ENCODE measurements at places on chromosomes 5 and 9.

GRCh38 chr9:84001621-84002020, 21.0 kb downstream of the RMI1 start:
- no peak for DNase-seq

DNA sequence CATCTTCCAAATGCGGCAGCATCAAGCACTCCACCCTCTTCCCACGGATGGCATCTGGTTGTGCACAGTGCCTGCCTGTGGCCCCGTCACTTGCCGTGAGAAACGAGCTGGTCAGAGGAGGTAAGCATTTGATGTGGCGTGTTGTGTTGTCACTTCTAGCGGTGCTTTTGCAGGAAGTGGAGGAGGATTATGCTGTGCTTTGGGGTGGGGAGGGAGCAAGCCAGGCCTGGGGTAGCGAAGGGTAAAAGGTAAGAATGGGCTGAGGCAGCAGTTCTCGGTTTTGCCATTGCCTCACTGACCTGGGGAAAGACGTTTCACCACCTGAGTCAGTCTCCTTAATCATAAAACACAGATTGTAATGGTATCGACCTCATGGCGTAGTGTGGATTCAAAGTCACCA, 2.3 kb upstream of the POMT1 start:
- DNase-seq, result no peak

GRCh38 chr9:135502873-135503321, 2.4 kb downstream of the MRPS2 start:
- no peak for DNase-seq

- DNase-seq, result no peak
Observed at GRCh38 chr5:116695681-116696080, 121.1 kb upstream of the SEMA6A start.

DNA sequence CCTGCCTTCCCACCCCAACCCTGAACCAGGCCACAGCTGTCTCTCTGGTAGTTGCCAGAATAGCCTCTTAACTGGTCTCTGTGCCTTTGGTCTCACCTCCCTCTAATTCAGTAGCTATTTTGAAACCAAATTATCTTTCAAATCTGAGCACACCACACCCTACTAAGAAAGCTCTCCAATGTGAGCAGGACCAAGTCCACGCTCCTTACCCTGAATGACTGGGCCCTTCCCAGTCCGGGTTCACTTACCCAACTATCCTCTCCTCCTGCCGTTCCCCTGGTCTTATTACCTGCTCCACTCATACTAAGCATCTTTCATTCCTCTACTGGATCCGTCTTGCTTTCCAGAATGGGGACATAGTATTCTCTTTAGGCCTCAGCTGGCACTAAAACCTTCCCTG, 16.8 kb downstream of the ANKH start:
- DNase-seq, result no peak

- DNase-seq, result no peak
Observed at GRCh38 chr5:131751506-131751905, 45.3 kb downstream of the FNIP1 start.

GRCh38 chr5:109411627-109412026, 1.9 kb upstream of the PJA2 start:
- DNase-seq, result peak; percentile 81

DNA sequence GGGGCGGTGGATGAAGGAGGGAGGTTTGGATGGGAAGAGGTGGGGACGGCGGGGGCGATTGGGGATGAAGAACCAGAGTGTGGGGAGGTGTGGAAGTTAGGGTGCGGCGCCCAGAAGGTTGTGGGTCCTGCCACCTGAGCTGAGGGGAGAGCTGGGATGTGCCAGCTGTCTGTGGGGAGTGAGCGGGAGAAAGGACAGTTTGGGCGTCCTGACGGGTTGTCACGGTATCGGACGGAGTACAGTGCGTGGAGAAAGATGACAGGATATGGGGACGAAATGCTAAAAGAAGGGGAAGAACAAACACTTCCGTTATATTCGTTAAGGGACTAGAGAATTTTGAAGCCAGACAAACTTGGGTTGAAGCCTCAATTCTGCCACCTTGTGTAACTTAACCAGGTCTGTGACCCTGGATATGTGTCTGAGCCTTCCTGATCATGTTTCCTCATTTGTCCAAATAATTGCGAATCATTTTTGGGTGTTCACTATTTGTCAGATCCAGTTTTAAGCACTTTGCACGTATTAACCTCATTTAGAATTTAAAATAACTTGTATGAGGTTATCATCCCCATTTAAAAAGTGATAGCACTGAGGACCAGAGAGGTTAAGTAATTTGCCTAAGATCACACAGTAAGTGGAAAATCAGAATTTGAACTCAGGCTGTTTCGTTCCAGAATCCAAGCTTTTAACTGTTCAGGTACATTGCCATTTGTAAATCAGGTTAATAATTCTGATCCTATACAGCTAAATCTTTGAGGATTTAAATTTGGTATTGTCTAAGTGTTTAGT, 689 bp downstream of the CNTRL start:
- DNase-seq, result no peak

DNA sequence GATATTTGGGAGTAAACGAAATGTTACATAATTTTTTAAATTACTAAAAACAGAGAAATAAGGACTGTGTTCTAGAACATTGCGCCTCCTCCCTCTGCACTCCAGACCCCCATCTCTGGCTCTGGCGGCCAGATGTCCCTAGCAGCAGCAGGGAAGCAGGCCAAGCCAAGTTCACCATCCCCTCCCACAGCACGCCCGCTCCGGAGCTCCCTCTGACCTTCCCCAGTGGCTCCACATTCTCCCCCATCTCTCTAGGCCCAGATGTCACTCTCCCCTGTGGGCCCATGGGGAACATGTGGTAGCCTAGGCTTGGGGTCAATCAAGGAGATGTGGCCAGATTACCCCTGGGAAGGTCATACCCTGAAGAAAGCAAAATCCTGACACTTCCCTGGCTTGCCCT, 6.3 kb upstream of the WNK2 start:
- DNase-seq, result no peak

DNA sequence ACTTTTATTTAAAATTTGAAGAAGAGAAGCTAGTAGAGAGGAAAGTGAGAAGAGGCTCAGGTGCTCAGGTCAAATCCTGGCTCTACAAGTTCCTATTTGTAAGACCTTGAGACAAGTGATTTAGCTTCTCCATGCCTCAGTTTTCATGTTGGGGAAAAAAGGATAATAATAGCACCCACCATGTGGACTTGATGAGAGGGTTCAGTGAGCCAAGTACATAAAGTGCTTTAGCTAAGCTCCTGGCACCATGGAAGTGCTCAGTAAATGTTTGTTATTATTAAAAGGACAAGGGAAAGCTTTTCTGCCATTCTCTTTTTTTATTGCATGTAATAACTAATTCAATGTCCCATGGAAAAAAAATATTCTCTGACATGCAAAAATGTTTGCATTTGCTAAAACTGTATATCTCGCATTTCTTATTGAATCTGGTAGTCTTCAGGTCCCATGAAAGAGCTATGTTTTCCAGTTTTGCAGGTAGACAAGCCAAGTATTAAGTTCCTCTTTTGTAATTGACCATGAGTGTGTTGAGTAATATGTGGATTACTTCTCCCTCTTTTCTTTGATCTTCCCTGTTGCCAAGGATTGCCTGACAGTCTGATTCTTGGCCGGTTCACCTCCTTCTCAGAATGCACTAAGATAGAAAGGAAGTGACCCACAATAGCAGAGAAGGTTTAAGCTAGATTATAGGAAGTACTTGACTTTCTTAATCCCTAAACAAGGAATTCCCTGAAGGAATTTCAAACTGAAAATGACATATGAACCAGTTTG, 45.6 kb upstream of the TRIM32 start:
- no peak for DNase-seq

DNA sequence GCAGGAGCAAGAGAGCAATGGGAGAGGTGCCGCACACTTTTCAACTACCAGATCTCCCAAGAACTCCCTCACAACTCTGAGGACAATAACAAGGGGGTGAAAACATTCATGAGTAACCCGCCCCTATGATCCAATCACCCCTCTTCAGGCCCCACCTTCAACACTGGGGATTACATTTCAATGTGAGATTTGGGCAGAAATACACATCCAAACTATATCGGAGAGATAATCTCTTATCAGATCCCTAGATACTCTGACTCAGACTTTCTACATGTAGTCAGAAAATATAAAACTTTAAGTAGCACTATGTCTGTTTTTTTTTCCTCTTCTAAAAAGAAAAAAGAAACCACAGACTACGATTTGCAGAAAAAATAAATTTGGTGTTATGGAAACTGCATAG, 1595.9 kb upstream of the NUDT12 start:
- no peak for DNase-seq

- no peak for DNase-seq
Observed at GRCh38 chr5:83149671-83150070, 72.3 kb downstream of the XRCC4 start.

- no peak for DNase-seq
Observed at GRCh38 chr5:1375871-1376810, 31.2 kb upstream of the CLPTM1L start.

DNA sequence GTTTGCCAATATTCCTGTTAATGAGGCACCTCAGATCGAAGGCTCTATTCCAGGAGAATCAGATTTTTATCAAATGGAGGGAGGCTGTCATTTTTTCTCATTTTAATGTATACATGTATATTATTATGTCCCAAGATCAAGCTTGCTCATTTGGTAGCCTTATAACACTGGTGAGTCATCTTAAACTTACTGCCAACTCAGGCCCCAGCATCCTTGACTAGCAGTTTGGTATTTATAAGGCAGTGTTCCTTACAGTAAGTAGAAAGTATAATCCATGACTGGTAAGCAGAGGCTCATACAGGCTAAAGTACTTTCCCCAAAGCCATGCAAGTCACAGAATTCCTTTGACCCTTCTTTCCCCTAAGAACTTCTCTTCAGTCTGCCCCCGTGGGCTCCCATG, 90.7 kb upstream of the NR3C1 start:
- peak; percentile 65 for DNase-seq

DNA sequence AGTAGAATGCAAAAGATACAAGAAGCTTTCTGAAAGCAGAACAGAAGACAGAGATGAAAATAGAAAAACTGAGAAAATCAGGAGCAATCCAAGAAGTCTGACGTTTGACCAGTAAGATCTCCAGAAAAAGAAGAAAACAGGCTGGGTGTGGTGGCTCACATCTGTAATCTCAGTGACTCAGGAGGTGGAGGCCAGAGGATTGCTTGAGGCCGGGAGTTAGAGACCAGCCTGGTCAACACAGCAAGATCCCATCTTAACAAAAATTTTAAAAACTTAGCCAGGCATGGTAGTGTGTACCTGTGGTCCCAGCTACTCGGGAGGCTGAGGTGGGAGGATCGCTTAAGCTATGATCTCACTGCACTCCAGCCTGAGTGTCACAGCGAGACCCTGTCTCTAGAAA, 15.9 kb downstream of the RETREG1 start:
- no peak for DNase-seq

DNA sequence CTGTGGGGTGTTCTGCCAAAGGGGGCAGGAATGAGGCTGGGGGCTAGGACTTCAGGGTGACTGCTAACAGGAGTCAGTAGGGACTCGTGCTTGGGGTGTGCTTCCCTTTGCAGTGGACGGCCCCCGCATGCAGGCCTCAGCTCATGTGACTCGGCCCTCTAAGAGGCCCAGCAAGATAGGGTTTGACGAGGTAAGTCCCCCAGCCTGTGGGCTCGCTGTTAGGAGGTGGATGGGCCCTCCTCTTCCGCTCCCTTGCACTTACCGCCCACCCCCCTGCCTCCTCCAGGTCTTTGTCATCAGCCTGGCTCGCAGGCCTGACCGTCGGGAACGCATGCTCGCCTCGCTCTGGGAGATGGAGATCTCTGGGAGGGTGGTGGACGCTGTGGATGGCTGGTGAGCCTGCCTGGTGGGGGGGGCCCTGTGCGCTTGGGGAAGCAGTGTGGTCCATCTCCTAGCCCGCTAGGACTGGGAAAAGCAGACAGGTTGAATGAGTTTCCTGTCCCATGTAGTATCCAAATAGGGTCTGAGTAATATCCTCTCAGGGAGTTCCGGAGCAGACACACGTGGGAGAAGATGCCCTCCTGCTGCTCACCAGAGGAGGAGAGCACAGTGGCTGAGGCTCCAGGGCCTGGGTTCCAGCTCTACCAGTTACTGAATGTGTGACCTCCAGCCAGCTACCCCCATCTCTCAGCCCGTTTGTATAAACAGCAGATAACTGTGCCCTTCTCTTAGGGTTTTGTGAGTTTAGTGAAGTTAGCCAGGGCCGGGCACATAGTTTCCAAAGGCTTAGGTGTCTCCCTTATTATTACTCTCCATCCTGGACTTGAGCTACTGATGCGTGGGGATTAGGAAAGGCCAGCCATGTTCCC, 8.2 kb downstream of the CERCAM start:
- no peak for DNase-seq

DNA sequence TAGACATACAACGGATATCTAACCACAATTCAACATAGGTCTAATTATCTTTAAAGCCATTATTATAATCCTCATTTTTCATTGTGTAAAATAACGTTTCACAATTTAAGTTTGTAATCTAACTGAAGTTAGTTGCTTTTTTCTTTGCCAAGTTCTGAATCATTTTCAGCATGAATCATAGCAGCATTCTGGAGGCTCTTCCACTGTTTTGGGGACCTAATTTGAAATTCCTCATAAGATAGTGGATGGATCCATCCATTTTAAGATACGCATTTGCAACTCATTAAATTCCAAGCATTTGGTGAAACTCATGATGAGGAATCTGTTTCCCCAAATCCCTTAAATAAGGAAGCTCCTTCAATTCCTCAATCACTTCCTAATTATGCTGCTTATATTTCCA, 447.1 kb upstream of the CDH10 start:
- DNase-seq, result no peak

- DNase-seq, result no peak
Observed at GRCh38 chr5:90562341-90562740, 3.7 kb downstream of the ADGRV1 start.

GRCh38 chr5:61334868-61335615, 3.0 kb downstream of the ZSWIM6 start:
- no peak for DNase-seq

GRCh38 chr5:112733586-112733985, 4.1 kb upstream of the APC start:
- no peak for DNase-seq

- no peak for DNase-seq
Observed at GRCh38 chr5:151523335-151523734, 67.8 kb downstream of the FAT2 start.

DNA sequence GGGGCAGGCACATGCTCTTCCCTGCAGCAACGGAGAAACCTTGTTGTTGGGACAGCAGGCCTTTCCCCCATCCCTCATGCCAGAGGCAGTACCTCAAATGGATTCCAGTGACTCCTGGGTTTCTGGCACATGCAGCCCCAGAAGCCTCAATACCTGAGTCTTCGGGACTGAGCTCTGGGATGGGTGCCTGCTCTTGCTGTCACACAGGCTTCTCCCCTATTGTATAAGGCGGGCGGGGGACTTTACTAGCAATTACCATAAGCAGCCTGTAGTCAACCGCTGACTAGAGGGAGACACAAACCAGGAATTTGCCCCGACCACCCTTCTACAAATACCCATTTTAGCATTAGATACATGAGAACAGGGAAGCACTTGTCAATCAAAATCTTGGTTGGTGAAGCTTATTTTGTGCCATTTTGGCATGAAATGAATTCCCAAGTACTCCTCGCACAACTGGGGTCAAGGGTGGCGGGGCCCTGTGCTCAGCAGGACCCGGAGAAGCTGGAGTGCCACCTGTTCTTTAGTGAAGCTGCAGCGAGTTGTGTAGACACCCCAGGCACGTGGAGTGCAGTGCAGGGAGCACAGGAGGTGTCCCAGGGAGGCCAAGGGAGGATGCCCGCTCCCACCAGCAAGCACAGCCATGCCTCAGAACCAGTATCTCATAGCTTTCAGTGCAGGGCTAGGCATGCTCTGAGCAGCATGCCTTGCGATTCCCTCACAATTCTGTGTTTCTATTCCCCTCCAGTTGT, 21.2 kb downstream of the S1PR3 start:
- DNase-seq, result no peak

GRCh38 chr5:178204935-178205748, 809 bp downstream of the HNRNPAB start:
- peak; percentile 27 for DNase-seq

- no peak for DNase-seq
Observed at GRCh38 chr9:37997636-37998374, 71.2 kb downstream of the SHB start.

Data from fibroblast of skin of left biceps (primary cell).